ENCODE measurements at places on chromosomes 6 and 20.

- no peak for DNase-seq
Measured at GRCh38 chr6:167702241-167702827, 124.4 kb upstream of the AFDN start.

GRCh38 chr6:81820980-81821379 lies 68.5 kb upstream of the TENT5A start:
- no peak for DNase-seq

DNA sequence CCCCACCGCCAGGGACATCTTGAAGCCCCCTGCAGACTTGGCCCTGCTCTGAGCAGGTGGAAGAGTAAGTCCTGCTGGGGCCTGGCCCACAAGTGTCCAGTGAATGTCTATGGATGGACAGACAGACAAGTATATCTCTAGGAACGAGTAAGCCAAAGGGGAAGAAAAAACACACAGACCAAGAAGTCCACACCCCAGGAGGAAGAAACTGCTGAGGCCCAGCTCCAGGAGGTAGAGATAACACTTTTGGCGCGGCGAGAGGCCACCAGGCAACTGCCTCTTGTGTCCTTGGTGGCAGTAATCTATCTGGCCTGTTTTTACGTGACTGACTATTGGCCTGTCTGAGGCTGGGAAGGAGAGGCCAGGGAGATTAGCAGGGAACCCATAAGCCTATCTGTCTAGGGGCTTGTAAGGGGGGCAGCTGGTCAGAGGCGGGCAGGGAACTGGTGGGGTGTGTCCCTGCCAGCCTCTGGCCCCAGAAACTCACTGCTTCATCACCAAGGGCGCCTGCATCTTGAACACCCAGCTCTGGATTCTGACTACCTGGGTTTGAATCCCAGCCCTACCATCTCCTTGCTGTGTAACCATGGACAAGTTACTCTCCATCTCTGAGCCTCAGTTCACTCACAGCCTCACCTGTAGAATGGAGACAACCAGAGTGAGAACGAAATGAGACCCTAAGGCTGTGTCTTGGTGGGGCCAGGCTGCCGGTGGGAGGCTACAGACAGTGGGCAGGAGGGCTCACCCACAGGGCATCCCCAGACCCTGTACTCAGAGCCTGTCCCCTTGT lies 31.3 kb downstream of the C20orf203 start:
- DNase-seq: no peak

GRCh38 chr6:25749837-25750236 lies 4.7 kb upstream of the SLC17A4 start:
- no peak for DNase-seq

GRCh38 chr6:46233129-46233528 lies 62.3 kb upstream of the ENPP5 start:
- no peak for DNase-seq

DNA sequence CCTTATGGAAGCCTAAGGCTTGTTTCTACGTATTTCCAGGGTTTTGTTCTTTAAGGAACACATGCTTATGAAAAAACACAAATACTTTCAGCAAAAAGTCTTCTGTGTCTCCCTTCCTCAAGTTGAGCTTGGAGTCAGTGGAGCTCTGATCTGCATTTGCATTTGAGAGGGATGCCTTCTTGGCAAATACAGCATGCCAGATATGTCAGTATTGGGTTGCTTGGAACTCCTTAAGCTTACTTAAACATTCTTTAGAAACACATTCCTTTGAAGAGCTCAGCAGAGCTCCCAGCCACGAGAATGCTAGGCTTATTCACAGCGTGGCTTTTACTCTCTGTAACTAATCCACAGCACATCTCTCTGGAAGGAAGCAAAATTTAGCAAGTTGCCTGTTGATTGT lies 68.3 kb downstream of the ANKRD6 start:
- no peak for DNase-seq

DNA sequence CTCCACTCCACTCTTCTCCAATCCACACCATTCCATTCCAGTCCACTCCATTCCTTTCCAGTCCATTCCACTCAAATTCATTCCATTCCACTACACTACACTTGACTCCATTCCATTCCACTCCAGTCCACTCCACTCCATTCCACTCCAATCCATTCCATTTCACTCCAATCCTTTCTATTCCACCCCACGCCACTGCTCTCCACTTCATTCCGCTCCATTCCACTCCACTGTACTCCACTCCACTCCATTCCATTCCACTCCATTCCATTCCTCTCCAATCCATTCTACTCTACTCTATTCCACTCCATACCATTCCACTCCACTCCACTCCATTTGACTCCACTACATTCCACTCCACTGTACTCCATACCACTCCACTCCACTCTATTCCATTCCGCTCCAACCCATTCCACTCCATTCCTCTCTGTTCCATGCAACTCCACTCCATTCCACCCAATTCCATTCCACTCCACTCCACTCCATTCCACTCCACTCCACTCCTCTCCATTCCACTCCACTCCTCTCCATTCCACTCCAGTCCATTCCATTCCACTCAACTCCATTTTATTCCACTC lies 23.4 kb upstream of the DEFB125 start:
- no peak for DNase-seq

- no peak for DNase-seq
Measured at GRCh38 chr20:32482442-32483261, 102.5 kb downstream of the NOL4L start.

DNA sequence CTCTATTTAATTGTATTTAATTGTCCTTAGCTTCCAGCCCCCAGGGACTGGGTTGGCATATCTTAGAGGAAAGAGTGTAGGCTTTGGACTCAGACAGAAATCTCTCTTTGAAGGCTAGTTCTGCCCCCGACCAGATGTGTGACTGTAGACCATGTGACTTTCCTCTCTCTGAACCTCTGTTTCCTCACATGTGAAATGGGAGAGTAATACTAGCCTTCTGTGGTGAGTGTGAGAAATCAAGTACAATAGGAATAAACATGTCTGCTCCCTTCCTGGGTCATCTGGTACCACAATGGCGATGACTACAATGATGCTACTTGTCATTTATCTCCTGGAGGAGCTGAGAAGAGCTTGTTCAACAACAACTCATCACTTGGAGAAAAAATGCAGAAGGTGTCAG lies 179.9 kb downstream of the LRFN2 start:
- DNase-seq: no peak

DNA sequence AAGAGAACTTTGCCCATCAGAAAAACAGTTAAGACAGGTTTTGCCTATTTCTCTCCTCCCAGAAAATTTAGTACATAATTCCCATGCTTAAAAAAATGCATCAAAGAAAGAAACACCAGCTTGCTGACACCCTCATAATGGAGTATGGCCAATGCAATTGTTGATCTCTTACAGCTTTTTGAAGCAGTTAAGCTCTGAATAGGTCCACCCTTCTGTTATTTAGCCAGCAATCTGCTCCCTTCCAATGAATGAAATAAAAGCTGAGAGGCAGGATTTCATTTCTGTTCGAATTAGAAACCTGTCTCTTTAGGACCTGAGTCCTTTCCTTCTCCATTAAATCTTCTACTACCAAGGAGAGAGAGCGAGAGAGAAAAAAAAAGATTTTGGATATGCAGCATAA lies 288.7 kb downstream of the RNF144B start:
- DNase-seq: no peak

GRCh38 chr20:8454137-8454712 lies 322.2 kb downstream of the PLCB1 start:
- DNase-seq: no peak
